Neuronal stem cell (in vitro differentiated cells): ENCODE measurements at places on chromosomes 16 and 17.
A peak's percentile ranks its signal among the peaks of the same experiment; 100 is the strongest.

DNA sequence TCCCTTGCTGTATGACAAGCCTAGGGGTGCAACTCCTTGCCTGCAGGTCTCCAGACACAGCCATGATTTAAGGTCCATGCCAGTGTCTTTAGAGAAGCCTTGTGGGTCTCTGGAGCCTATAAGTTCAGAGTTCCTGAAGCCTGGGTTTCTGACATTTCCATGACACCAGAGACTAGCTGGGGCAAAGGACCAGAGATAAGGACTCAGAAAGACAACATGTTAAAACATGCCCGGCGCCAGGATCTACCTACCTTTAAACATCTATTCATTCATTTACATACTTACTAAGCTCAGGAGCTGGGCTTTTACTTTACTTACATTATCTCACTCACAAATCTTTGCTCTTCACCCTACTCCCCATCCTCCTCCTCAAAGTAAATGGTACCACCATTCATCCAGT lies 1.5 kb downstream of the MRPL27 start:
- DNase-seq: no peak
- peaks cover 73% of the 10 kb centered on the region for H3K36me3 ChIP-seq
- H3K4me1 ChIP-seq: peaks cover 6% of the 10 kb centered on the region
- no peak overlapping the region for H3K27ac ChIP-seq

GRCh38 chr16:87368029-87368770 lies 15.4 kb downstream of the FBXO31 start:
- no peak overlapping the region for H3K27ac ChIP-seq
- no peak for DNase-seq
- peaks cover 2% of the 10 kb centered on the region for H3K36me3 ChIP-seq
- H3K4me3 ChIP-seq: no peak overlapping the region
- H3K27me3 ChIP-seq: no peaks in the 10 kb centered on the region
- peaks cover 8% of the 10 kb centered on the region for H3K4me1 ChIP-seq

DNA sequence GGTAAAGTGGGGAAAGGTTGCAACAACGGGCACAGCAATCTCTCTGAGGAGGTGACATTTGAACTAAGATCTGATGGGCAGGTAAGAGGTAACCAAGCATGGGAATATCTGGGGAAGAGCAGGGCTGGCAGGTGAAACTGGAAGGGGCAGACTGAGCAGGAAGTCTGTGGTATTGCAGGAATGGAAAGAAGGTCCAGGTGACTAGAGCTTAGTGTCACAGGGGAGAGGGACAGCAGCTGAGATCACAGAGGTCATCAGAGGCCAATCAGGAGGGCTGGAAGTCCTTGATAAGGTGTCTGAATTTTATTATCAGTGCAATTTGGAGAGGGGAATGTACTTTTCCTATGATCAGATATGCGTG lies 73.3 kb upstream of the DHX40 start:
- H3K4me3 ChIP-seq: no peak overlapping the region
- peaks cover 5% of the 10 kb centered on the region for H3K4me1 ChIP-seq
- no peak overlapping the region for H3K27ac ChIP-seq
- DNase-seq: no peak
- H3K36me3 ChIP-seq: no peaks in the 10 kb centered on the region
- H3K27me3 ChIP-seq: peaks cover 19% of the 10 kb centered on the region

GRCh38 chr16:5041600-5042133 lies 7.9 kb upstream of the NAGPA start:
- H3K4me1 ChIP-seq: peaks cover under 1% of the 10 kb centered on the region
- H3K27me3 ChIP-seq: no peaks in the 10 kb centered on the region
- no peak overlapping the region for H3K27ac ChIP-seq
- no peak overlapping the region for H3K4me3 ChIP-seq

DNA sequence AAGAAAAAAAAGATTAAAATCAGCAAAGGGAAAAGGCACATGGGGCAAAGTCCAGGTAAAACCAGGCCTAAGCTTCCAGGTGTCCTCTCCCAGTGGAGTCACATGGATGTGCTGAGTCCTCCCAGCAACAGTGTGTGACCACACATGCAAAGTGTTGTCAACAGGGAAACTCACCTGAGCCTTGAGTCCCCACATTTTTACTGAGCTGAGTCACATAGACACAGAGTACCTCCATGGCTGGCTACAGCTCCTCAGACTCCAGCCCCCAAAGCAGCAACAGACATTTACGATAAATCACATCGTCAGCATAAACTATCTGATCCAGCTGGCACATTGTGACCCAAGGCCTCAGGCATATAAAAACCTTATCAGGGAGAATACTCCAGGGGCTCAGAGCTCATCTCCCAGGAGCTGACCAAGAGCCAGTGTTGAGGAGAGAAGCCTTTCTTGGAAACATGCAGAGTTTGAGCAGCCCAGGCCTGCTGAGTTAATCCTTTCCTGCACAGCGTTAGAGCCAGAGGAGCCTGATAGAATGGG lies 20.5 kb downstream of the ERCC4 start:
- no peak overlapping the region for H3K27ac ChIP-seq
- H3K4me3 ChIP-seq: no peak overlapping the region
- peaks cover 48% of the 10 kb centered on the region for H3K36me3 ChIP-seq
- DNase-seq: no peak
- H3K4me1 ChIP-seq: no peaks in the 10 kb centered on the region
- no peaks in the 10 kb centered on the region for H3K27me3 ChIP-seq

- peaks cover 23% of the 10 kb centered on the region for H3K36me3 ChIP-seq
- no peak overlapping the region for H3K27ac ChIP-seq
- DNase-seq: no peak
- H3K4me1 ChIP-seq: peaks cover 6% of the 10 kb centered on the region
- no peak overlapping the region for H3K4me3 ChIP-seq
These were observed 1.3 kb downstream of the ENGASE start for GRCh38 chr17:79075861-79076406.

- H3K27me3 ChIP-seq: no peaks in the 10 kb centered on the region
- H3K4me3 ChIP-seq: no peak overlapping the region
- no peaks in the 10 kb centered on the region for H3K36me3 ChIP-seq
- no peak for DNase-seq
- peaks cover 8% of the 10 kb centered on the region for H3K4me1 ChIP-seq
- no peak overlapping the region for H3K27ac ChIP-seq
These were observed 6.7 kb downstream of the ITGA3 start for GRCh38 chr17:50062293-50063243.

GRCh38 chr17:44063704-44064639 lies 2.5 kb downstream of the LSM12 start:
- H3K4me1 ChIP-seq: peaks cover 2% of the 10 kb centered on the region
- no peak overlapping the region for H3K4me3 ChIP-seq
- H3K36me3 ChIP-seq: peaks cover 52% of the 10 kb centered on the region
- no peak overlapping the region for H3K27ac ChIP-seq
- no peaks in the 10 kb centered on the region for H3K27me3 ChIP-seq

DNA sequence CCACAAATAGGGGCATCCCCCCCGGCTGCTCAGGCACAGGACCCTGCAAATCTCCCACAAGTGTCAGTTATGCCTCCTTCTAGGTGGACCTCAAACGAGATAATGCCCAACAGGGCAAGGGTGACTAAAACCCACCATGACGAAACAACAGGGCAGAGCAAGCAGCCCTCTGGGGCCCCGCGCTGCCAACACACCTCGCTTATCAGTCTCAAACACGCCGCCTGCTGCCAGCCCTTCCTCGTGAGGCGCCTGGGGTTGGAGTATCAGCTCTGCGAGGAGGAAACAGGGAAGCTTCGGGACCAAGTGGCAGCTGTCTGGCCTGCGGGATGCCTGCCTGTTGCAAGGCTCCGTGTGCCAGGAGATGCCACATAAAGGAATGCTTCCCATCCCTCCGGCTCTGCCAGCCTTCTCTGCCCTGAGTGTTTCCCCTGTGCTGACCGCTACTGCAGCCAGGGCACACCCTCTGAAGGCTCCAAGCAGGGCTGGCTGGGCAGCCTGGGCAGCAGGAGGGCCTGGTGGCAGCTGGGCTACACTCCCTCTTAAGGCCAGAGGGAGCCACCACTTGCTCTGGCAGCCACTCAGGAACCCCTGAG lies 2.5 kb downstream of the SMIM5 start:
- H3K36me3 ChIP-seq: peaks cover 6% of the 10 kb centered on the region
- peaks cover 25% of the 10 kb centered on the region for H3K4me1 ChIP-seq
- no peaks in the 10 kb centered on the region for H3K27me3 ChIP-seq
- H3K27ac ChIP-seq: no peak overlapping the region
- no peak overlapping the region for H3K4me3 ChIP-seq

GRCh38 chr16:70378869-70379493 lies 32.3 kb downstream of the DDX19A start:
- H3K4me3 ChIP-seq: no peak overlapping the region
- peaks cover 13% of the 10 kb centered on the region for H3K4me1 ChIP-seq
- H3K27ac ChIP-seq: no peak overlapping the region
- peaks cover 66% of the 10 kb centered on the region for H3K36me3 ChIP-seq

DNA sequence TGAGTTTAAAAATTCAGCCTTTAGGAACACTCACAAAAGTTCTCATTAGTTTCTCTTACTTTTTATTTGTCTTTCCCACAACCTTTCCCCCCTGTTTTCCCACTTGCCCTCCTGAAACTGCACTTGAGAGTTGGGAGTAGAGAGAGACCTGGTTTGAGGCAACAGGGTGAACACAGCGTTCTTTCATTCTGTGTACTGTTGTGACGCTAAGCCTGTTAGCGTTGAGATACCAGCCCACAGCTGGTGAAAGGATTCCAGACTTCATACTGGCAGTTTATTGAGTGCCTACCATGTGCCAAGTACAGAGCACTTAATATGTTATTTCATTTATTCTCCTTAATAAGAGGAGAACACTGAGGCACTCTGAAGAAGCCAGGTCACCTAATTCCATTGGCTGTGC lies 10.3 kb downstream of the TNRC6C start:
- H3K27me3 ChIP-seq: no peaks in the 10 kb centered on the region
- DNase-seq: no peak
- H3K27ac ChIP-seq: no peak overlapping the region
- peaks cover 5% of the 10 kb centered on the region for H3K36me3 ChIP-seq
- H3K4me1 ChIP-seq: peaks cover 16% of the 10 kb centered on the region

DNA sequence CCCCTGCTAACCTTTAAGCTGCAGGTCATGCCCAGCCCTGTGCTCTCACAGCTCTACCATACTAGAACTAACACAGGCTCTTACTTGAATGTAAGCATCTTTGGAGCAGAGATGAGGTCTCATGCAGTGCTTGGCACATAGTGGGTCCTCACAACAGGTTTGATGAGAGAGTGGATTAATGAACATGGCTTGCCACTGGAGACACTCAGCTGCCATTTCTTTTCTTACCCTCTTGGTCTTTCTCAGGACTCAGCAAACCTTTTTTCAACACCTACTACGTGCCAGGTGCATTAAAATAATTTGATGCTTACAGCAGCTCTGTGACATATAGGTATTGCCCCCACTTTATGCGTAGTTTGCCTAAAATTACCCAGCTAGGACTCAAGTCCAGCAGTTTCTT lies 133.2 kb downstream of the MSI2 start:
- peaks cover 4% of the 10 kb centered on the region for H3K36me3 ChIP-seq
- DNase-seq: no peak
- H3K4me1 ChIP-seq: no peaks in the 10 kb centered on the region
- H3K27me3 ChIP-seq: no peaks in the 10 kb centered on the region
- H3K4me3 ChIP-seq: no peak overlapping the region

DNA sequence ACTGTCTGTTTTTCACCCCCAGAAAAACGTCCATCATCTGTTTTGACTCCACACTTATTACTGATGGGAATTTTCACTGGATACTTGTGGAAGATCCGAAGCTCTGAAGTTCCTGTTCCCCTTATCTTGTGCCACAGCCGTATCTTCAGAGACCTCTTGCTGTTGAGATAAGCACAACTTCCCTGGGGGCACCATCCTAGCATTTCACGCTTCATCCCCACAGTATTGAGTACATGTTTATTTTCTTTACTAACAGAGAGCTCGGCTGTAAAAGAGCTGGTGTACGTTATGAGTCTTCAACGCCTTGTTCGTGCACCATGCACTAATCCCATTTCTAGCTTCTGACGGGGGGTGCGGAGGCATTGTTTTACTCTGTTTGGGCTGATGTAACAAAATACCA lies 813.6 kb upstream of the EEF2KMT start:
- H3K4me1 ChIP-seq: no peaks in the 10 kb centered on the region
- H3K36me3 ChIP-seq: no peaks in the 10 kb centered on the region
- DNase-seq: no peak
- no peak overlapping the region for H3K4me3 ChIP-seq
- H3K27ac ChIP-seq: no peak overlapping the region

GRCh38 chr17:76000016-76000754 lies 470 bp upstream of the CDK3 start:
- peak overlapping the region; percentile 64 for H3K4me3 ChIP-seq
- peaks cover 4% of the 10 kb centered on the region for H3K4me1 ChIP-seq
- peak; percentile 49 for DNase-seq
- H3K36me3 ChIP-seq: peaks cover 14% of the 10 kb centered on the region
- H3K27ac ChIP-seq: no peak overlapping the region

- H3K4me1 ChIP-seq: no peaks in the 10 kb centered on the region
- DNase-seq: no peak
- no peaks in the 10 kb centered on the region for H3K36me3 ChIP-seq
- H3K4me3 ChIP-seq: no peak overlapping the region
These were observed 372.3 kb upstream of the MON1B start for GRCh38 chr16:76818606-76819181.

DNA sequence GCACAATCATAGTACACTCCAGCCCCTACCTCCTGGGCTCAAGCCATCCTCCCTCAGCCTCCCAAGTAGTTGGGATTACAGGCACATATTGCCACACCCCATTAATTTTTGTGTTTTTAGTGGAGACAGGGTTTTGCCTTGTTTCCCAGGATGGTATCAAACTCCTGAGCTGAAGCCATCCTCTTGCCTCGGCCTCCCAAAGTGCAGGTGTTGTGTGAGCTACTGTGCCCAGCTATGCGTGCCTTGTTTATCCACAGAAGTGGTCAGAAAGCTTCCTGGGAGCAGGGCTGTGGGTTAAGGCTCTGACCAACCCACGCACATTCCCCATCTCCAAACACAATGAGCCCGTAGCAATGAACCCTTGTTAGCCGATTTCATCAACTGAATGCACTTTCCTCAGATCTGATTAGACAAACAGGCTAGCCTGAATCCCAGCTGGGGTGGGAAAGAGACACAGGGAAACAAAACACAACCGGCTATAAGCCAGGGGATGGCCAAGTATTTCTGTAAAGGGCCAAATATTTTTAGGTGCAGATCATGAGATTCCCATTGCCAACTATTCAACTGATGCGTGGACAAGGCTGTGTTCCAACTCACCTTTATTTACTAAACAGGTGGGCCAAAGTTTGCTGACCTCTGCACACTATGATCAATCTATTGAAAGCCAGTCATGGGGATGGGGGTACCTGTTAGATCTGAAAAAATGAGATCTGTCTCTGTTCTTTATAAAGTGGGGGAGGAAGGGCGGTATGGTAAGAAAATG lies 193.6 kb downstream of the CPPED1 start:
- H3K4me1 ChIP-seq: no peaks in the 10 kb centered on the region
- H3K4me3 ChIP-seq: no peak overlapping the region
- H3K27me3 ChIP-seq: peaks cover 4% of the 10 kb centered on the region
- no peak for DNase-seq

GRCh38 chr17:65226227-65226626 lies 89.1 kb downstream of the RGS9 start:
- no peaks in the 10 kb centered on the region for H3K36me3 ChIP-seq
- DNase-seq: no peak
- no peaks in the 10 kb centered on the region for H3K27me3 ChIP-seq
- H3K27ac ChIP-seq: no peak overlapping the region
